Activated naive CD8-positive, alpha-beta T cell treated with anti-CD3 and anti-CD28 coated beads for 36 hours (primary cell): ENCODE measurements at places on chromosomes 7 and 10. TPM values are rescaled to one million over a fixed set of nuclear protein-coding genes. Genes with fewer than 3 reads are reported as not detected.

Gene IKZF1
- total RNA-seq, result 220 TPM

DNA sequence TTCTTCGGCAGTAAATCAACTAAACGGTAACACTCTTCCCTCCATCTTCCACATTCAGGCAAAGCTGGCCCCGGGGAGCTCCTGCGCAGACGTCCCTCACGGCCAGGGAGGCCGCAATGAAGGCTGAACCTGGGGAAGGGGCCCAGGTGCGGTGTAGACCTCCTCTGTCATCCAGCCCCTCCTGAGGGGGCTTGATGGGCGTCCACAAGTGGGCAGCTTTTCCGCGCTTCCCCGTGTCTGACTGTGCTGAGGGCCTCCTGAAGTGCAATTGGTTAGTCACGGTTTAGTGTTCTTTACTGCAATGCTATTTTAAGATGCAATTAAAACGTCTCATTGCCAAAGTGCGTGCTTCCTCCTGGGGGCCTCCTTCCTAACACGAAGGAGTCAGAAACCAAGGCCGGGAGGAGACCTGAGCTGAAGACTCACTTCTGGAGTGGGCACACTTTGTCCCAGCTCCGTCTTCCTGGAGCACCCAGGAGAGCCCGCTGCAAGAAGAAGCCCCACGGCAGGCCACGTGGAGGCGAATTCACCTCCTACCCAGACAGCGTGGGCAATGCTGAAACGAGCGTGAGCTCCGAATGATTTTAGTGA, 173.3 kb downstream of the ELFN1 start:
- H3K27ac ChIP-seq, result peak overlapping the region; percentile 36
- H3K4me1 ChIP-seq, result no peaks in the 10 kb centered on the region
- H3K36me3 ChIP-seq, result peaks cover 4% of the 10 kb centered on the region
- no peak overlapping the region for H3K4me3 ChIP-seq
- no peak for DNase-seq
- no peaks in the 10 kb centered on the region for H3K27me3 ChIP-seq

DNA sequence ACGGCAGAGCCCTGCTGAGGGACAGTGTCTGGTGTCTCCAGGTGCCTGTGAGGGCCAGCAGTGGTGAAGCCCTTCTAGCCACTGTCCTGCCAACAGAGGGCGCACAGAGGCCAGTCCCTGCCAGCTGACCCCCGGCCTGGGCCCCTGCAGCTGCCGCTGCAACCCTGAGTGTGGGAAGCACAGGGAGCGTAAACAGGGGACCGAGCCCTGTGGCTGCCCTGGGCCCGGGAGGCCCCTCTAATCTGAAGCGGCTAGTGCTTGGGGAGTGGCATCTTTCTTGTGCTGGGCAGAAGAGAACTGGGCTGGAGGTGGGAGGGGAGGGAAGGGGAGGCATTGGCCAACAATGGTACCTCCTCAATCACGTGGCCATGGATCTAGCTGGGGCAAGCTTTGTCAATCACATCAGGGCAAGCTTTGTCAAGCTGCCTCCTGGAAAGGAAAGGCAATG, 34.6 kb downstream of the TRIM8 start:
- no peaks in the 10 kb centered on the region for H3K27me3 ChIP-seq
- H3K27ac ChIP-seq, result no peak overlapping the region
- no peak for DNase-seq

DNA sequence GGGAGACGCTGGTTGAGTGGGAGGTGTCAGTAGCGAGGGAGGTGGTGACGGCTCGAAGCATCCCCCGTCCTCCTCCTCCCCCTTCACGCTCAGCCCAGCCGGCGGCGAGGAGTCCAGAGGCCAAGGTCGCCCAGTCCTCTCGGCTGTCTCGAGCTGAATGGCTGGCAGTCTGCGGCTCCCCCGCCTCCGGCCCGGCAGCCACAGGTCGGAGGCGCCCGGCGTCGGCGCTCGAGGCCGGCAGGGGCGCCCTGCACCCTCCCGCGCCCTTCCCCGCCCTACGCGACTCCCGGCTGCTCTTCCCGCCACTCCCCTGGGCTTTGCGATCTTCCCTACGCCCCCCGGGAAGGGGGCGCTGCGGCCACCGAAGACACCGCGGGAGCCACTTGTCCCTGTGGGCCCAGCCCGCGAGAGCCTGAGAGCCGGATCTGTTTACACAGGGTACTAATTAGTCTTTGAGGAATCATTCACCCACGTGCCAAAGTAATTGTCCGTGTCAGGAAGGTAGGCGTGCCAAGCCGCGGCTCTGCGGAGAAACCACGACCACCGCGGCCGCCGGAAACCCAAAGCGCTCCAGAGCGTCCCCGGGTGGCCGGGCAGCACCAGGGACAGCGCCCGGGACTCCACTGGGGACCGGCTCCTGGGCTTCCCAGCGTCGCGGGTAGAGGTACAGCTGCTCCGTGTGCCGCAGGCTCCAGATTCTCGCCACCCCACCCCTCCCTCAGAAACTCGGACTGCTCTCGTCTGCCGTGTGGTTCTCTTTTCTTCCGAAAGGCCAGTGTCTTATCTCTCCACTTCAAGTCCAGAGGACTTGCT, at the start of gene NXPH1:
TSS of gene NXPH1 (plus strand) at position 133 of the 813 bp plus-strand sequence.
- H3K27me3 ChIP-seq, result peaks cover 74% of the 10 kb centered on the region
- H3K4me1 ChIP-seq, result peaks cover 17% of the 10 kb centered on the region
- no peak within 1 kb of the TSS for H3K4me3 ChIP-seq
- H3K27ac ChIP-seq, result no peak within 1 kb of the TSS

Gene GPR146
- total RNA-seq, result 2.4 TPM

Gene PON2
- total RNA-seq, result 3.5 TPM

DNA sequence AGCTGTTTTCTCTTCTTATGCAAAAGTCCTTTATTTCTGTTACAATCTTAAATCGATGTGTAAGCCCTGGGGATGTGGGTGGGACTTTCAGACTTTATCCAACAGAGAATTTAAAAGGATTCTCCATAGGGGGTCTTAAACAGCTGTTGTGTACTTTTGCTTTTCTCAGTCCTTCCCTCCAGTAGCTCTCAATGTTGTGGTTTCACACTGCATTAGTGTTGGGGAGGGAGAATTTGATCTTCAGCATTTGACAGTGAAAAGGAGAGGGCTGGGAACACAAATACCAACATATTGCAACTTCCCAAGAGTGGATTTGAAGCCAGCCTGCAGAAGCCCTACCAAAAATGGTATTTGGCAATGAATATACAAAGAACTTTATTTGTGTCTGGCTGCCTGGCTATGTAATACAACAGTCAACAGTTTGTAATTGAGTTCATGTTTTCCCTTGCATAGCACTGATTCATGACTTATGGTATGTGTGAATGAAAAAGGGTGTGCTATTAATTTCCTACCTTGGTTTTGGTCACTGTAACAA, 80.1 kb upstream of the CAPZA2 start:
- H3K27ac ChIP-seq, result no peak overlapping the region
- H3K4me1 ChIP-seq, result peaks cover 12% of the 10 kb centered on the region
- H3K36me3 ChIP-seq, result no peaks in the 10 kb centered on the region
- H3K4me3 ChIP-seq, result no peak overlapping the region
- H3K27me3 ChIP-seq, result peaks cover 4% of the 10 kb centered on the region

Gene TM9SF3
- 85.3 TPM for total RNA-seq

Gene RASA4
- 54.2 TPM for total RNA-seq

Gene FFAR4
- total RNA-seq, result not detected

GRCh38 chr7:116734710-116735109, 62.7 kb downstream of the MET start:
- no peak for DNase-seq
- no peaks in the 10 kb centered on the region for H3K36me3 ChIP-seq
- H3K4me3 ChIP-seq, result no peak overlapping the region
- H3K27ac ChIP-seq, result no peak overlapping the region
- H3K4me1 ChIP-seq, result peaks cover 2% of the 10 kb centered on the region

DNA sequence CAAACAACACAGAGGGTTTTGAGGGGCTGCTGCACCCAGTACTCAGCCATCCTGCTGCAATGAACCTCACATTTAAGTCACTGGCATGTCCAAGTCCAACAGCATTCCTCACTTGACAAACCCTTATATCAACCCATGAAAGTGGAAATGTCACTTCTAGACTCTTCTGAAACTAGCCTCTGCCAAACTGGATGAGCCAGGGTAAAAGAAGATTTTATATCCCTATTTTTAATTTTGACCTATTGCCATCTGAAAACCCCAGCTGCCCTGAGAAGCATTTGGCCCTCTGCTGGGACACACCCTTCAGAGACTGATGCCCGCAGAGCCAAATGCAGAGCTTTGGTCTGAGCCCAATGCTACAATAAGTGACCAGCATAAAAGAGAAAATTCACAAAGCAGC, 201.1 kb downstream of the ANK3 start:
- no peaks in the 10 kb centered on the region for H3K4me1 ChIP-seq
- H3K27me3 ChIP-seq, result peaks cover 17% of the 10 kb centered on the region
- no peak for DNase-seq
- no peak overlapping the region for H3K4me3 ChIP-seq
- no peak overlapping the region for H3K27ac ChIP-seq

Gene VWDE
- total RNA-seq, result 1.5 TPM

- no peak for DNase-seq
- H3K27ac ChIP-seq, result no peak overlapping the region
- no peaks in the 10 kb centered on the region for H3K4me1 ChIP-seq
- H3K36me3 ChIP-seq, result no peaks in the 10 kb centered on the region
Measured at GRCh38 chr10:44460416-44460815, 75.5 kb upstream of the CXCL12 start.

Gene PNLIPRP2
- not detected for total RNA-seq

Gene SPDYE9
- not detected for total RNA-seq

DNA sequence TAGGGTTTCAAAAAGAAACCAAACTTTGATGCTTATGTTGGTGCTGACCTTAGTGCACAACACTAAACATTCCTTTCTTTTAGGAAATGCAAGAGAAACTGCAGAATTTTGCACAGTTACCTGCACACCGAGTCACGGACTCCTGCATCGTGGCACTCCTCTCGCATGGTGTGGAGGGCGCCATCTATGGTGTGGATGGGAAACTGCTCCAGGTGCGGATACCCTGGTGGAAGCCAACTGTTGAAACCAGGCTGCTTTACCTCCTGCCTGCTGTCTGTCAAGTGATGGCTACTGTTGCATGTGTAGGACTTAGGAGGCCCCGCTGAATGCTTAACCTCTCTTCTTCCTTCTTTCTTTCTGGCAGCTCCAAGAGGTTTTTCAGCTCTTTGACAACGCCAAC, 11.7 kb downstream of the CASP2 start:
- H3K27ac ChIP-seq, result no peak overlapping the region
- H3K4me1 ChIP-seq, result peaks cover 28% of the 10 kb centered on the region
- DNase-seq, result peak; percentile 46
- no peak overlapping the region for H3K4me3 ChIP-seq
- peaks cover 39% of the 10 kb centered on the region for H3K36me3 ChIP-seq

DNA sequence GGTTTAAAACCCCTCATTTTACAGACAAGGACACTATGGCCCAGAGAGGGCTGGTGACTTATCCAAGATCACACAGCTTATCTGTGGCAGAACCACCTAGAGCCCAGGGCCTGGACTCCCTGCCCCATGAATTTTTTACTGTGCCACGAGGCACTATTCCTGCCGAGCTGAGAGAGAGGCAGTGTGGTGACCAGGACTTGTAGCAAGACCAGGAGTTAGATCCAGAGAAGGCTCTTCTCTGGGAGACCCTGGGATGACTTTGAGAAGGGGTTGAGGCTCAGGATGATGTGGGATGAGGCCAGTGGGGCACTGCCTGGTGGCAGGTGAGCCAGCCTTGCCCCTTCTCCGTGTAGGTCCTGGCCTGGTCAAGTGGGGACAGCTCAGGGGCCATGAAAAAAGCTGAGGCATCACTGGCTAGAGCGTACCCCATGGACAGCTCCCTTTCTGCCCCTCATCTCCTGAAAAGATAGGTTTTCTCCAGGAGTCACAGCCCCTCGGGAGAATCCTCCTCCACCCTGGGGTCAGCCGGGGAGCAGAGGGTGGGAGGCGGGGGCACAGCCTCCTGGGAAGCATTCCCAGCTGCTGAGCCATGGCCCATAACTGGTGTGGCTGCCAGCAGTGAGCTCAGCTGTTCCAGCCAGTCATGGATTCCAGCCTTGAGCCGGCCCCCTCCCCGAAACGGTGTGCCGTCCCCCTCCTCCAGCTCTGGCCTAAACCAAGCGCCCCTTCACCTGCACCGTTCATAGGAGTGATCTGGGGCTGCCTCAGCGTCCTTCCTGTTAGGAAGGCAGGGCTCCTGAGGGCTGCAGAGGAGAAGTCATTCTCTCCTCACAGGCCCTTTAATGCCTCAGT, 5.8 kb downstream of the FLNC start:
- DNase-seq, result no peak
- H3K27ac ChIP-seq, result no peak overlapping the region
- no peaks in the 10 kb centered on the region for H3K36me3 ChIP-seq

DNA sequence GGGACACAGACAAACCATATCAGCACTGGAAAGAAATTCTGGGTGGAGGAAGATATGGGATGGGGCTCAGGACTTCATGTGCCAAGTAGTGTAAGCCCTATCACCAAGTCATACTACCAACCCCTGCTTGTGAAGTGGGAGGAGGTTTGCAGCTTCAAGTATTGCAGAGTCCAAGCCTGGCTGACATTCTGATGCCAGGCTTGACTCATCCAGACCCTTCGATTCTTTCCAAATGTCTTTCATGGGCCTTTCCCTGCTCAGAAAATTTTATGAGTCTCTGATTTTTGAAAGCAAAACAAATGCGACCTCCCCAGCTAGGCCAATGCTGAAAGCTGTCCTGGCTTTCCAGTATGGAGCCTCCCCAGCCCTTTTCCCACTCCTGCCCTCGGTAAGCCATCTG, 45.1 kb upstream of the SMNDC1 start:
- H3K27ac ChIP-seq, result no peak overlapping the region
- H3K4me3 ChIP-seq, result no peak overlapping the region
- H3K4me1 ChIP-seq, result peaks cover 14% of the 10 kb centered on the region
- DNase-seq, result no peak
- peaks cover 10% of the 10 kb centered on the region for H3K27me3 ChIP-seq

DNA sequence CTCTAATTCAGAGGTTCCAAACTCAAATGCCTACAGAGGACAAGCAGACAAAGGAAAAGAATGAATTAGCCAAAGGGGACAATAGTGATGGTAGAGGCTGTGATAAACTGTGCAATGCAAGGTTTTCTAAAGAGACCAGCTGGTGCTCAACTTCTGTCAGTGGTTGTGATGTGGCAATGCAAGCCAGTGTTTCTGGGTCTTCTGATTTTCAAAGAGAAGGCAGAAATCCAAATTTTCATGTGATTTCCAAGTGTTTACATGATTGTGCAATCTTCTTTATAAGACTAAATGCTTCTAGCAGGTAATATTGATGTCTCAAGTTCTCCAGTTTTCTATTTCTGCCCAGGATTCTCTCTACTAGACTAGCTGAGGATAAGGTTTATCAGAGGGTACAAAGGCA, 135.9 kb downstream of the PCDH15 start:
- no peaks in the 10 kb centered on the region for H3K36me3 ChIP-seq
- H3K27me3 ChIP-seq, result no peaks in the 10 kb centered on the region
- H3K4me3 ChIP-seq, result no peak overlapping the region
